ENCODE measurements at places on chromosomes 13 and 19. TPM values are rescaled to one million over a fixed set of nuclear protein-coding genes. Genes with fewer than 3 reads are reported as not detected.

DNA sequence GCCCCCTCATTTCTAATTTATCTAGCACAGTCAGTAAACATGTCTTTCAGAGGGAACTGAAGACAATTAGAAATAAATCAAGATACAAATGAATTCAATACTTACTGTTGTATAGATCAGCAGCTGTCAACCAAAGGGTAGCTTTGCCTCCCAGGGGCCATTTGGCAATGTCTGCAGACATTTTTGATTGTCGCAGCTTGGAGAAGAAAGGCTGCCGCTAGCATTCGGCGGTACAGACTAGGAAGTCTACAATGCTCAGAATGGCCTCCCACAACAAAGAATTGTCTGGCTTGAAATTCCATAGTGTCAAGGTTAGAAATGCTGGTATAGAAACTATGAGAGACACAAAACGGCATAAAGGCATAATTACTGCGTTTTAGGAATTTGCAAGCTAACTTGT lies 91.6 kb downstream of the RGCC start:
- no peak for DNase-seq

DNA sequence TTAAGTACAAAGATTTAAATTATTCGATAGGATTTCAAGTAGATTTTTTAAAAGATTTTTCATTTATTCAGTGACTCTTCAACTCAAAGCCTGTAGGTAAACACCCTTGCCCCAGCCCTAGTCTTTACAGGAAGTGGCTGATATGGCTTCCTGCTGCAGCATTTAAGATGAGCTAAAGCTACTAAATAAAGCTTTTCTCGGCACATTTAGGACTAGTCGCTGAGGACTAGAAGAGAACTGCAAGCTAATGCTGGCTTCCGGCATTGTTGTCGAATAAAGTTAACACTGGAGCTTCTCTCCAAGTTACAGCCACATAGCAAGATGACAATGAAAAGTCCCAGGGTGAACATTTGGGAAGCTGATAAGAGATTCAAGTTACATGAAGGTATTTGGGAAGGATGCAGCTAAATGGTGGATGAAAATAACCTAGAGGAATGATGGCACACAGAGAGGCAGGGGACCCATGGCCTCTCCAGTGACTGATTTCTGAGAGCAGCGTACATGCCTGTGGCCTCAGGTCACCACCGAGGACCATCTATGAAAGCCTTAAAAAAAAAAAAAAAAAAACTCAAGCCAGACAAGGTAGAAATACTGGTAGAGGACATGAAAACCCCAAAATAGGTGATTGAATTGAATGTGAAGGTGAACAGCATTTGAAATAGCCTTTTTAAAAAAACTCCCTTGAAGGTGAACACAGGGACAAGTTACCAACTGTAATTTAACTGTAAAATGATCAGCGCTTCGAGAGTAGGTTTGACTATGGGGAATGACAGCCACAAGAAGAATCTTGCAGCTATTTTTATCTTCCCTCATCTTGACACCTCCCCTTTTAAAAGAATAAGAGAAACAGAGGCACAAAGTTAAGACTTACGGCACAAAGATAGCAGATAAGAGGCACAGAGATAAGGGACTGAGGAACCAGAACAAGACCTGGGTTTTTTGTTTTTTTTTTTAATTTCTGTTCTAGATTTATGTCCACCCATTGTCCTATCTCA lies 155.4 kb downstream of the DCT start:
- no peak for DNase-seq

Gene S1PR4
- total RNA-seq: 331 TPM

GRCh38 chr13:110925023-110925612 lies 10.2 kb upstream of the ANKRD10 start:
- DNase-seq: peak; percentile 72

GRCh38 chr13:29676941-29677452 lies 81.5 kb upstream of the SLC7A1 start:
- no peak for DNase-seq

- DNase-seq: no peak
Measured at GRCh38 chr13:35649162-35649561, 172.7 kb upstream of the MAB21L1 start.

DNA sequence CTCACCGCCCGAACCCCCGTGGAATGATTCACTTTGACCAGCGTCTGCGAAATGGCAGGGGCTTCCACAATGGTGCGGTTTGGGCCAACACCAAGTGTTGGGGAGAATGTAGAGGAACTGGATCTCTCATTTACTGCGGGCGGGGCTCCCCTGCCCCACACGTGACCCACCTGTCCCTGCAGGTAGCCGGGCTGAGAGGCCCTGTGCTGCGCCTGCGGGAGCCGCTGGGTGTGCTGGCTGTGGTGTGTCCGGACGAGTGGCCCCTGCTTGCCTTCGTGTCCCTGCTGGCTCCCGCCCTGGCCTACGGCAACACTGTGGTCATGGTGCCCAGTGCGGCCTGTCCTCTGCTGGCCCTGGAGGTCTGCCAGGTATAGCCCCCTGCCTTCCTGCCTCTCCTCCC lies 5.8 kb upstream of the FLT3LG start:
- DNase-seq: no peak

DNA sequence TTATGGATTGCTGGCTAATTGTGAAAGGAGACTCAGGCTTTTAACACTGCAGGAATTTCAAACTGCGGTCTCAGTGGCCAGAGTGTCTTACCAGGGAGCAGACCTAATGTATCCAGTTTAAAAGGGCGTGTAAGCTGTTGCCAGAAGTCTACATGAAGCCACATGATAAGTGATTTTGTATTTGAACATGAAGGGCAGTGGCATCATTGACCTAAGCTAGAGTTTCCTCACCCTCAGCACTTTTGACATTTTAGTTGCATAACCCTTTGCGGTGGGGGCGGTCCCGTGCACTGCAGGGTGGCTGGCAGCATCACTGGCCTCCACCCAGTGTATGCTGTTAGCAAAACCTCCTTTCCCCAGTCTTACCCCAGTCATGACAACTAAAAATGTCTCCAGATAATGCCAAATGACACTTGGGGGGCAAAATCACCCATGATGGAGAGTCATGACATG lies 23.7 kb upstream of the GPR18 start:
- DNase-seq: no peak

- DNase-seq: peak; percentile 55
Measured at GRCh38 chr19:18292810-18293641, 11.6 kb upstream of the JUND start.

Gene CEACAM20
- not detected for total RNA-seq

DNA sequence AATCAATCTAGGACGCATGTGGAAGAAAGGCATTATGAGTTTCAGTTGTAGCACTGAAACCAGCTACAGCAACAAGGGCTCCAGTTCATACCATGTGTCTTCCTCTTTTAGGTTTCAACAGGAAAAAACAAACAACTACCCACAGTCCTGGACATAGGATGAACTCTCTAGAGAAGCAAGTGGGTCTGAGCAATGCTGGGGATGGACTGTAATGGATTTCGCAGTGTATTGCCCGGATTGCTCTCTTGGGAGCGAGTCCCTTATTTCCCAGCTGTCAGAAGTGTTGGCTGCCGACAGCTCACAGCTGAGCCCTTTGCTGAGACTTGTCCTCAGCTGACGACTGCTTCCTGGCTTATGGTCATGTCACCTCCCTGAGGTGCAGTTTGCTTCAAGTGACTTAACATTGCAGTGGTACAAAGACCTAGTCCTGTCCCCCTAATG lies 12.1 kb upstream of the MYCBP2 start:
- DNase-seq: peak; percentile 39

Gene MISP3
- 1.1 TPM for total RNA-seq

DNA sequence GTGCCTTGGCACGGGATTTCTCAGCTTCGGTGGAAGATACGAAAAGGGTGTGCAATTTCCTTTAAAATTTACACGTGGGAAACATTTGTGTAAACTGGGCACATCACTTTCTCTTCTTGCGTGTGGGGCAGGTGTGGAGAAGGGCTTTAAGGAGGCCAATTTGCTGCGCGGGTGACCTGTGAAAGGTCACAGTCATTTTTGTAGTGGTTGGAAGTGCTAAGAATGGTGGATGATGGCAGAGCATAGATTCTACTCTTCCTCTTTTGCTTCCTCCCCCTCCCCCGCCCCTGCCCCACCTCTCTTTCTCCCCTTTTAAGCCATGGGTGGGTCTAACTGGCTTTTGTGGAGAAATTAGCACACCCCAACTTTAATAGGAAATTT lies 7.2 kb downstream of the SLITRK5 start:
- DNase-seq: no peak

Gene GSX1
- total RNA-seq: not detected

DNA sequence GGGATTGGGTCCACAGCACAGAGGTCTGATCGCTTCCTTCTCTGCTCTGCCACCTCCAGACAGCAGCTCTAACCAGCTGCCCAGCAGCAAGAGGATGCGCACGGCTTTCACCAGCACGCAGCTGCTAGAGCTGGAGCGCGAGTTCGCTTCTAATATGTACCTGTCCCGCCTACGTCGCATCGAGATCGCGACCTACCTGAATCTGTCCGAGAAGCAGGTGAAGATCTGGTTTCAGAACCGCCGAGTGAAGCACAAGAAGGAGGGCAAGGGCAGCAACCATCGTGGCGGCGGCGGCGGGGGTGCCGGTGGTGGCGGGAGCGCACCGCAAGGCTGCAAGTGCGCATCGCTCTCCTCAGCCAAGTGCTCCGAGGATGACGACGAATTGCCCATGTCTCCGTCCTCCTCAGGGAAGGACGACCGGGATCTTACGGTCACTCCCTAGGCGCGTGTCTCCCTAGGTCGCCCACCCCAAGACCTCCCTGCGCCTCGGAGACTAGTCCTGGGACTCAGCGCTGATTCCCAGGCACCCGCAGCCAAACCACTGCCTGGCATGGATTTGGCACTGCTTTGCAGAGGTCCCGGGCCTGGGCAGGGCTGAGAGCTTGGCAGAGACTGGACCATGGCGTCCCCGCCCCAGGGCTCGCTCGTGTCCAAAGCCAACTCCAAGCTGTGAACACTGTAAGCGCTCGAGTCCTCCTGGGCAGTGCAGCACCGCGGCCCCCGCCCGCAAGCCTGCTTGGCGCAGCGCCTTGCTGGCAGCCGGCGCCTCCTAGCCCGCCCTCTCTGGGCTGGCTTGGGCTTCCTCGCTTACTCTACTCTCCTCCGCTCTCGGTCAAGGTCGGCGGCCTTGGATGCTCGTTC lies 1.5 kb downstream of the GSX1 start:
- no peak for DNase-seq

- DNase-seq: no peak
Measured at GRCh38 chr13:111633401-111633800, 313.0 kb downstream of the TEX29 start.

Gene IFI30
- 25.0 TPM for total RNA-seq

Gene SPINT2
- total RNA-seq: 249 TPM

DNA sequence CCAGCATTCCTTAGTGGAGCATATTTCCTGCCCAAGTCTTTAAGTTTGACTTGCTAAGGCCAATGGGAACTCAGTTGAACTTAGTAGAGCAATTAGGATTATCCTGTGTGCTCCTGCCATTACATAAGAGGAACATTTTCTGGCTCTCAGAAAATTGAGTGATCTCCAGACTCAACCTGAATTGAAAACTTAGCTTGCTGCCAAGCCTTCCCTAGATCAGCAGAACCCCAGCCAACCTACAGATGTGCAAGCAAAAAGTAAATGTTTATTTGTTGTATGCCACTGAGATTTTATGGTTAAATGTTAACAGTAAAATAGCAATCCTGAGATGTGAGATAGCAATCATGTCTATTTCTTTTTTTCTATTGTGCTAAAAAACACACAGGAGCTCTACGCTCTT lies 350.9 kb downstream of the OLFM4 start:
- DNase-seq: no peak
